Right renal cortex interstitium (tissue), 3 donors: ENCODE measurements at places on chromosomes 3 and 15. TPM values are rescaled to one million over a fixed set of nuclear protein-coding genes. Genes with fewer than 3 reads are reported as not detected.
A peak's percentile ranks its signal among the peaks of the same experiment; 100 is the strongest.

TMOD2 gene
- polyA plus RNA-seq, result 4.6 TPM

FETUB gene
- not detected for polyA plus RNA-seq

SCAP gene
- 73.8 TPM for polyA plus RNA-seq

COX17 gene
- 45.9 TPM for polyA plus RNA-seq

POLR2H gene
- 90.0 TPM for polyA plus RNA-seq

RAB6B gene
- 18.9 TPM for polyA plus RNA-seq

HIGD2B gene
- not detected for polyA plus RNA-seq

TRMT10C gene
- 38.9 TPM for polyA plus RNA-seq

ZNF501 gene
- polyA plus RNA-seq, result 13.2 TPM

CDHR4 gene
- not detected for polyA plus RNA-seq

ALPK3 gene
- polyA plus RNA-seq, result 15.9 TPM

FAM81A gene
- 21.1 TPM for polyA plus RNA-seq

MUSTN1 gene
- 0.45 TPM for polyA plus RNA-seq

GP5 gene
- 0.72 TPM for polyA plus RNA-seq

DNA sequence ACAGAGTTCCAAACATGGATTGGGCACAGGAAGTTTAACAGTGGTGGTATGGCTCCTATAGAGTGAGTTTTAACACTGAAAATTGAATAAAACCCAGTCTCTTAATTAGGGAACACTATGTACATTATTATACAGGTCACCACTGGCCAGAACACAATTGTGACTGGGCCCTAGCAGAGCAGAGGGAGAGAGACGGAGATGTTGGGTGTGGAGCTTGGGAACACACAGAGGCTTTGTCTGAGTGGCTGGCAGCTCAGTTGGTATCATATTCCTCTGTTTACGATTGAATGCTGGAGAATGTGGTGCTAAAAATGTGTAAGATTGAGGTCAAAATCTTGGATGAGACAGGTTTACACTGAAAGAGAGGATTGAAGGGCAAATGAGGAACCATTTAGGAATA, 6.8 kb upstream of the MOBP start:
- no peak for DNase-seq

DNA sequence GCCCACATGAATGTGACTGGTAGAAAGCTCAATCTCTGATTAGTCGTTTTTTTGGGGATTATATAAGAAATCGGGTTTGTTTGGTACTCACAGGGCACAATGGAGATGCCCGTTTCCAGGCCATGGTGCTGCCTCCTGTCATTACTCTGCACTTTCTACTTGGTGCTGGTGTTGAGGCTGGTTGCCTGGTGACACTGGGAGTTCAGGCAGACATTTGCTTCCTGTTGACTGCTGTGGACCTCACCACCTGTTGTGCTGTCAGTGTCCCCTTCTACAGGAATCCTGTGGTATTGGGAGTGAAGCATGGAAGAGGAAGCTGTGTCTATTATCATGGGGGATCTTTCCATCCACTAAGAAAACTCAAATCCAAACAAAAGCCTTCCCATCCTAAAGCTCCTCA, 227.2 kb upstream of the TBL1XR1 start:
- DNase-seq, result no peak

DNA sequence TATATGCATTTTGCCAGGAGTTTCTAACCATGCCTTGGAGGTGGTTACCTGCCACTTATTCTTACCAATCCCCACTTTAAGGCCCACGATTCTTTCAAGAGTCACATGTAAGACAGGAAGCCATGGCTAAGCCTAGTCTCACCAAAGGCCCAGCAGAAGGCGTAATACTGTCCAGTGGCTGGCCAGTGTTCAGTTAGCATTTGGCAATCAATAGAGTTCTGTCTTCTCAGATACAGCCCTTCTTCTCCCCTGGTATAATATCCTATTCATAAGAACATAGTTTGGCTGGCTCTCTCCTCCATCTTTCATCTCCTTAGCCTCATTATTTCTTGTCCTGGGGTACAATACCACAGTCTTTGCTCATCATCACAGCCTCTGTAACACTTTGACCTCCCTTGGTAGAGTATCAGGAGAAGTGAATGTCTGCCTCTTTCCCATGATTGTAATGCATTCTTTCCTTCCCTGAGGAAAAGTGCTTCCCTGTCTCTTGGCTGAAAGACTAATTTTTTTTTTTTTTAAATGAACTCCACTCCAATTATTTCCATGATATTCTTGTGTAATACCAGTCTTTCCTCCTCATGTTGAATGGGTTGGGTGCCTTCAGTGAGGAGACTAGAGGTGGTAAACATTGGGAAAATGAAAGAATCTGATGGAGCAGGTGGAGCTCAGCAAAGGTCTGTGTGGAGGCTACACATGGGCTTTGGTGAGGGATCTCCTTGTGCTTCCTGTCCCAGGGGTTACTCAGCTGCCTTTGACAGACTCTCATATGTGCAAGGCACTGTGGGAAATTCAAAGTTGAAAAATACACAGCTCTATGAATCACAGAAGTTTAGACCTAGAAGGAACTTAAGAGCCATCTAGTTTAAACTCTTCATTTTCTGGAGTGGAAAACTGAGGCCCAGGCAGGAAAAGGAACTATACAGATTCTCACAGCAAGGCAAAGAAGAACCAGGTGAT, 218.2 kb downstream of the P3H2 start:
- no peak for DNase-seq

DNA sequence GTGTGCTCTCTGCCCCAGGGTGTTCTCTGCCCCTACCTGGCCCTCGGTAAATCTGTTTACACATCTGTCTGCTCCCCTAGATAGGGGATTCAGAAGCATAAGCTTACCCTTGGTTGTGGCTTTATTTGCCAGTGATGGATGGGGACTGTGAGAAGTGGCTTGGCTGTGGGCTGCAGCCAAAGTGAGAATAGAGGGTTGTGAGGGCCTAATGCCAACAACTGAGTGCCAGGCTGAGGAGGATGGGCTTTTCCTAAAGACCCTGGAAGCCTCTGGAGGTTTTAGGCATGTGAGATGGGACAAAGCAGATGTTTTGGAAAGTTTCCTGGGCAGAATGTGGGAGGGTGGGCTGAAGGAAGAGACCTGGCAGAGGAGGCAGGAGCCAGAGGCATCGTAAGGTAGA, 15.4 kb upstream of the APEH start:
- DNase-seq, result no peak

GRCh38 chr3:129428007-129428375, 445 bp downstream of the EFCAB12 start:
- no peak for DNase-seq

- DNase-seq, result no peak
Observed at GRCh38 chr3:31493149-31493548, 39.6 kb upstream of the STT3B start.

DNA sequence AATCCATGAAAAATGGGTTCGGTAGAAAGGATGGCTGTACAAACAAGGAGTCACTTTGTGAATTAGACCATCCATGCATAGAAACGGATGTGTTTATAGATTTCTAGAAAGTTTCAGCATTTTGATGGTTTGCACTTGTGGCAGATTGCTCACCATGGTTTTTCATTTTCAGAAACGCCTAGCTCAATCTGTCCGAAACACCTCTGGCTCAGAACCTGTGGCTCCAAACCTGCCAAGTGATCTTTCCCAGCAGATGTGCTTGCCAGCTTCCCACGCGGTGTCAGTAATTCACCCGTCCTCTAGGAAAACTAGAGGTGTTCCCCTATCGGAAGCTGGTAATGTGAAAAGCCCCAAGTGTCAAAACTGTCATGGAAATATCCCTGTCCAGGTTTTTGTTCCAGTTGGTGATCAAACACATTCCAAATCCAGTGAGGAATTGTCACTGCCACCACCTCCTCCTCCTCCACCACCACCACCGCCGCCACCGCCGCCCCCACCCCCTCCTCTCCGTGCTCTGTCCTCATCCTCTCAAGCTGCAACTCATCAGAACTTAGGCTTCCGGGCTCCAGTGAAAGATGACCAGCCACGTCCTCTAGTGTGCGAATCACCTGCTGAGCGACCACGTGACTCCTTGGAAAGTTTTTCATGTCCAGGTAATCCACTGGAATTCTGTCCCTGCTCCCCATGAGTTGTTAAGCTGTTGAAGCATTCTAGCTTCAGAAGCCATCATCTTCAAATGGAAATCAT, 21.2 kb downstream of the WHAMM start:
- no peak for DNase-seq

DNA sequence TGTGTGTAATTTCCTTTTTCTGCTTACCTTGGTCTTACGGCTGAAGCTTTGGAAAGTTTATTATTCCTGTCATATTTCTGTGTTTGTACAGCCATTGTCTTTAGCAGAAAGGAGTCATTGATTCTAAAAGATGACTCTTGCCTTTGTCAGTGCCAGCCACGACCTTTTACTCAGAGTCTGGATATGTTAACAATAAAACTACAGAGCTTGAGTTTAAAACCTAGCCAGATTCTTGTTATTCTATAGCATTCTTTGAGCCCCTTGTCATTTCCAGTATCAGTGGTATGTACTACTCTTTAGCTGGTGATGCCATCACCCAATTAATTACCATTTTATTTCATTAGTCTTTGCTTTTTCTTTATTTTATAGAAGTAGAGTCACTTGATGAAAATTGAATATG, 142.4 kb downstream of the TCF12 start:
- no peak for DNase-seq

GRCh38 chr3:84836961-84837360, 121.8 kb upstream of the CADM2 start:
- DNase-seq, result no peak

- DNase-seq, result no peak
Observed at GRCh38 chr3:27971600-27971999, 249.5 kb upstream of the EOMES start.

GRCh38 chr3:188026191-188026968, 127.6 kb upstream of the LPP start:
- peak; percentile 89 for DNase-seq

DNA sequence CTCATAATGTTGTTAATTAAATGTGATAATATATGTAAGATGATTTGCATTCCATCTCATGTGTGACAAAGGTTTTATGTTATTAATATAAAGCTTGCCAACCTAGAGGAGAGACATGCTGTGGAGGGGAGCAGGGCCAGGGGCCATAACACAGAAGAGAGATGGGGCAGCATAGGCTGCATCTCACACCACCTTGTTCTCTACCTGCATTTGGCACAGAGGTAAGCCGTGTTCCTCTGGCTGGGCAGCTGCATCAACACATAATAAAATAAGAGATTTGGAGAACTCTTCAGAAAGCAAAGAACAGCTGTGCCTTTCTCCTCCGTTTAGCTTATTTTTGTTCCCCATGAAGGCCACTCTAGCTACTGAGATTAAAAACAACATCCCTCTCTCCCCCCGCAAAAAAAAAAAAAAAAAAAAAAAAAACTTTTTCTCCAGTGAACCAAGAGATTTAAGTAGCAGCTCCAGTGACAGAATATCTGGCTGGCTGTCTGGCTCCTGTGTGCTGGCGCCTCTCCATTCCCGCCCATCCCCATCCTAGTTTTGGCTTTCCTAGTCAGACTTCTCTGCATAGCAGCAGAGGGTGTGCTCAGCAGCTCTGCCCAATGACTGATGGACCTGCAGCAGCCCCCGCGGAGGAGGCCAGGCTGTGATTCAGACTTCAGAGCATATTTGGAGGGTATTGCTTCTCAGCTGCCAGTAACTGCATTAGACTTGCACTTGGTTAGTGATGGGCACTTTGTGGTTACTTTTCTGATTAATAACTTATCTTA, 52.2 kb upstream of the STXBP5L start:
- DNase-seq, result peak; percentile 24

GRCh38 chr3:126349611-126350501, 7.4 kb downstream of the KLF15 start:
- DNase-seq, result no peak

- DNase-seq, result no peak
Observed at GRCh38 chr3:62922326-62922725, 47.1 kb upstream of the CADPS start.

GRCh38 chr3:24740326-24740725, 245.7 kb upstream of the THRB start:
- no peak for DNase-seq

DNA sequence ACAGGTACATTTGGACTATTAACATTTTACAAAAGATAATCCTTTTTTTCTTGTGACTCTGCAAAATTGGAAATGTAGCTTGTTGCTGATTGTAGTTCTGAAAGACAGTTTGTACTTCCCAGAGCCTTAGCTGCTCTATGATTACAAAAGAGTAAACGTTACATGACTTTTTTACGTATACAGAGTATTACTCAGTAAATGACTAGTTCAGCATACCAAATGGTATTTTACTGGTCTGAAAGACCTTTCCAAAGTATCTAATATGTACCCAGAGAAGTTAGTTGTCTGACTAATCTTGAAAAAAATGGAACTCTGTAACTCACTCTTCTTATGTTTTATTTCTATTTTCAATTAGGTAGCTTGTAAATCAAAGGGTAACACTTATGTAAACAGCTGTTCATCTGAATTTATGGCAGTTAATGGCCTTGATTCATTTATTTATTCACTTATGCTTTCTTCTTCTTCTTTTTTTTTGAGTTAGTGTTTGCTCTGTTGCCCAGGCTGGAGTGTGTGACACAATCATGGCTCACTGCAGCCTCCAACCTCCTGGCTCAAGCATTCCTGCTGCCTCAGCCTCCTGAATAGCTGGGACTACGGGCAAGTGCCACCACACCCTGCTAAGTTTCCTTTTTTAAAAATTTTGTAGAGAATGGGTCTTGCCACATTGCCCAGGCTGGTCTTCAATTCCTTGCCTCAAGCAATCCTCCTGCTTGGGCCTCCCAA, 151.7 kb downstream of the C3orf38 start:
- DNase-seq, result no peak

DNA sequence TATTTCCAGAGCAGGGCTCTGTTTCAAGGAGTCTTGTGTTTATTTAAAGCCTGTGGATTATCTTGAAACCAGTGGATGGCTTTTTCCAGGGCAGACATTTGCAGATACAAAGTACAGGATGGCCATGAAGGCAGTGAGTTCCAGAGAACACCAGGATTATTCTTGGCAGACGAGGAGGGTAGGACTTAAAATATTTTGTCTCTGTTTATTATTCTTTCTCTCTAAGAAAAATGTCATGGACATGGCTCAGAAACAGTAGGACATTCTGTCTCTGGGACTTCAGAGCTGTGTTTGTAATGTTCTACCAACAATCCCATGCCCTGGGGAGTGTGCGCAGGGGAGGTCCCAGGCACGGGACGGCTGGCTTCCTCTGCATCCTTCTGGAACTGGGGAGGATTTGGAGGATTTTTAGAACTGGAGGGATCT, 125.9 kb downstream of the ATP10A start:
- DNase-seq, result no peak

- DNase-seq, result no peak
Observed at GRCh38 chr3:56005196-56005805, 463.0 kb downstream of the ERC2 start.

- no peak for DNase-seq
Observed at GRCh38 chr15:43516801-43517353, 531 bp upstream of the MAP1A start.

- no peak for DNase-seq
Observed at GRCh38 chr3:33482111-33482521, 41.9 kb upstream of the UBP1 start.

GRCh38 chr3:146505516-146505915, 36.2 kb upstream of the PLSCR2 start:
- DNase-seq, result no peak

DNA sequence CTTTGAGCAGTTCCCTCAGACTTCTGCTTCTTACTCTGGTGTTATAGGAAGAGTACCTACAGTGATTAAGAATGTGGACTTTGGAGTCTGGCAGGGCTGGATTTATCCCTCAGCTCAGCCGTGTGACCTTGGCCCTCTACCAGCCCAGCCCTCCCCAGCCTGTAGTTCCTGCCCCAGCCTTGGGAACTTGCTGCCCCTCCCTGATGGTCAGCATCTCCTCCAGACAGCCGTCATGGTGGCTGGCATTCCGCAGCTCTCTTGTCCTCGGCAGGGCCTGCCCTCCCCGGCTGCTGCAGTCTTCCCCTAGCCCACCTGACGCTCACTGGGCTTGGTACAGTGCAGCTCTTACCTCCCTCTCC, 21.9 kb upstream of the CPNE9 start:
- no peak for DNase-seq
